GM03348 (cell line): ENCODE measurements at places on chromosomes 5 and 9.

DNA sequence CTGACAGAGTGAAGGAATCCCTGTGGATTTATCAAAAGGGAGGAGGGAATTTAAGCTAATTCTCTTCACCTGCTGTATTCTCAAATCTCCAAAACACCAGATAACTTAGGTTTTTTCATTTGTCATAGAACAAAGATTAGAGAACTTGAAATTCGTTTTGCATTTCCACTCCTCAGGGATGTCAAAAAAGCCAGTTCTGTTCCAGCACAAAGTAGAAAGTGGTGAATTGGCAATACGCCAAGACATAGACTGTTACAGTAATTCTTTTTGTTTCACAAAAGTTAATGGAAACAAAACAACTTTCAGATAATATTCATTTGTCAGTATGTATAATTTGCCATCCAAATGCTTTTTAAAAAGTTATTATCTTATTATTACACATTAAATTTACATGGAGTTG lies 15.0 kb downstream of the S1PR3 start:
- no peak for DNase-seq

GRCh38 chr5:169242175-169242848 lies 58.6 kb downstream of the SLIT3 start:
- no peak for DNase-seq

GRCh38 chr5:152549709-152550108 lies 144.6 kb upstream of the NMUR2 start:
- DNase-seq: no peak

DNA sequence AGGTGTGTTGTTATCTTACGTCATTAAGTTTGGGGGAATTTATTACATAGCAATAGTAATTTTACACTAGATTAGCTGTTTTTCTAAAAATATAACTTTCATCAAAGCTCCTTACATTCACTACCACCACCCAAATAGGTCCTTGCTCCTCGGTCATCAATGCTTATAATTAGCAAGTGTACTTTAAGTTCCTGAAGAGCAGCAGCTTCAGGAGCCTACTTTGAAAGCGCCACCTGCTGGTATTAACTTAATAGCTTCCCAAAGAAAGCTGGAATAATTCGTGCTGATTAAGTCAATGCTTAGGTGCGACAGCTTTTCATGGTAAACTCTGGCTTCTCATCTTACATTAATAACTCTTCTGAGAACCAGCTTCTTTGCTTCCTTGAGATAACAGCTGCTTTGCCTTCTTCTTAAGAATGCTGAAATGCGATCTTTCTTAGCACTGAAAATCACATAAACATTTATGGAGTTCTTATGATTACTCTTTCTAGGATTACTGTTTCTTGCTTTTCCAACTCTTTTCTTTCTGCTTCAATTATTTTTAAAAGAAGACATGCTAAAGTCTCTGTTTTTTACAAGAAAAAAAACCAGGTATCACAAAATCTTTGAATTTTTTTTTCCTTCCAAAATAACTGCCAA lies 10.0 kb upstream of the C5 start:
- peak; percentile 73 for DNase-seq

DNA sequence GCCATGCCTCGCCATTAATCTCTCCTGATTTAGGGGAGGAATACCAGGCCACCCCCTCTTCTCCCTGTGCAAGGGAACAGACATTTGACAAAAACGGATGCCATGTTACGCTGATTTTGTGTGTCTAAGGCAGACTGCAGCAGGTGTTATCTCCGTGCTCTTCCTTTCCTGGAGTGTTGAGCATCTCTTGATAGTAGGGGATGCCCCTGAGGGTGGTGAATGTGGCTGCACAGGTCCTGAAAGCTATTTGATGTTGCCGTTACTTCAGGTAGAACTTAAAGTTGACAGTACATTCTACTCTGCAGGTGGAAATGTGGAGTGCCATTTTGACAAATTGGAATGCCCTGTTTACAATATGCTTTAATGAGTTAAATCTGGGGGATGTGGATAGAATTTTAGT lies 21.5 kb downstream of the TENT4A start:
- DNase-seq: no peak

DNA sequence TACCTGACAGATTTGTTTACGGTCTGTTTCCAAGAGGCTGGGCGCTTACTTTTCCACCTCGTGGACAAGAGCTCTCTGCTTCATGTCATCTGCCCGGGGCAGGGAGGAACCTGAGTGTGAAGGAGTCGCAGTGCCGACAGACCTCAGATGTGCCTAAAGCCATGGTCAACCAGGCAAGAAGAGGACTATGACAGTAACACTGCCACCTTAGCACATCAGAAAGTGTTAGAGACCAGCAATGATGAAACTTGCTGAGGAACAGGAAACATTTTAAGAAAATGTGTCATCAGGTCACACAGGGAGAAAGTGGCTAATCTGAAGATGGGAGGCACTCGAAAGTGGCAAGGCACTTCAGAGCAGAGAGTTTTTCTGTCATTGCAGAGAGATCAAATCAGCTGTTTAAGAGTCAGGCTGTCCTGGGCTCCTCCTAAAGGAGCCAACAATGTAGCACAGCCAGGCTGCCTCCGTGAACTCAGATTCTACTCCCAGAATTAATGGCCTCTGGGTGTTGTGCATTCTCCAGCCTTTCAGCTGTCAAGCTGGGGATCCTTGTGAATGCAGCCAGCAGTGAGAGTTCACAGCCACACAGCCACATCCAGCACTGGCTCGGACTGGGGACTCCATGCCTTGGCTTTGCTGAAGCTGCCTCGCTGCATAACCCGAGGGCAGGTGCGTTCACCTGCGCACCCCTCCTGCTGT lies 94.6 kb downstream of the RAPGEF1 start:
- DNase-seq: no peak
